HuH-7.5 (cell line): ENCODE measurements at places on chromosomes 6 and 20.

DNA sequence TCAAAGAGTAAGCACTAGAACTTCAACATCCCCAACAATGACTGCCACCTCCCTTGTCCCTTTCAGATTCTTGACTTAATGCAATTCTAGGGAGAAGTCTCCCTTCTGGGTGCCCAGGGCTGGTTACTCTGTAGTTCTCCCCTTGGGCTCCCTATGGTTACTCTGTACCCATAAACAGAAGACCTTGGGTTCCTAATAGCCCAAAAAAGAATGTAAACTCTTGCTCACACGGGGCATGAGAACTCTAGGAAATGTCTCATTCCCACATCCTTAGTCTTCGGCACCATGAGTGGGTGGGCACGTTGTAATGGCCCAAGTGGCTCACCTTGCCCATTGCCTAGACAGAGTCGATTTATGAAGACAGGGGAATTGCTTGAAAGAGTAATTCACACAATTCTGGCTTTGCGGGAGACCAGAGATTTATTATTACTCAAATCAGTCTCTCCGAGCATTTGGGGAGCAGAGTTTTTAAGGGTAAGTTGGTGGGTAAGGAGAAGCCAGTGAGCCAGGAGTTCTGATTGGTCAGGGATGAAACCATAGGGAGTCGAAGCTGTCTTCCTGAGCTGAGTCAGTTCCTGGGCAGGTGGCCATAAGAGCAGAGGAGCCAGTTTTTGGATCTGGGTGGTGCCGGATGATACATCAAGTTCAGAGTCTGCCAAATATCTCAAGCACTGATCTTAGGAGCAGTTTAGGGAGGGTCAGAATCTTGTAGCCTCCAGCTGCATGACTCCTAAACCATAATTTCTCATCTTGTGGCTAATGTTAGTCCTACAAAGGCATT lies 61.2 kb upstream of the SIRPG start:
- no peak for DNase-seq

DNA sequence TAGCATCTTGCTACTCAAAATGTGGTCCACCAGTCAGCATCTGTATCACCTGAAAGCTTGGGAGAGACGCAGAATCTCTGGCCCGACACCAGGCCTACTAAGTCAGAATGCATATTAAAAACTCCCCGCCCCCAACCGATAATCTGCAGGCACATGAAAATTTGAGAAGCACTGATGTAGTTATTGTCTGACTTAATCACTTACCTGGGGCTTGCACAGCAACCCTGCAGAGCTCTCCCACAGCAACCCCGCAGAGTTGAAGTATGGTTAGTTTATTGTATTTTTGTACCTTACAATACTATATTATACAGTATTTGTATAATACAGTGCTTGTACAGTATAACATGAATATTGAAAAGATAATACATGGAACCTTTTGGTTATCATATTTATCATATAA lies 53.7 kb downstream of the KLHL31 start:
- DNase-seq: no peak

DNA sequence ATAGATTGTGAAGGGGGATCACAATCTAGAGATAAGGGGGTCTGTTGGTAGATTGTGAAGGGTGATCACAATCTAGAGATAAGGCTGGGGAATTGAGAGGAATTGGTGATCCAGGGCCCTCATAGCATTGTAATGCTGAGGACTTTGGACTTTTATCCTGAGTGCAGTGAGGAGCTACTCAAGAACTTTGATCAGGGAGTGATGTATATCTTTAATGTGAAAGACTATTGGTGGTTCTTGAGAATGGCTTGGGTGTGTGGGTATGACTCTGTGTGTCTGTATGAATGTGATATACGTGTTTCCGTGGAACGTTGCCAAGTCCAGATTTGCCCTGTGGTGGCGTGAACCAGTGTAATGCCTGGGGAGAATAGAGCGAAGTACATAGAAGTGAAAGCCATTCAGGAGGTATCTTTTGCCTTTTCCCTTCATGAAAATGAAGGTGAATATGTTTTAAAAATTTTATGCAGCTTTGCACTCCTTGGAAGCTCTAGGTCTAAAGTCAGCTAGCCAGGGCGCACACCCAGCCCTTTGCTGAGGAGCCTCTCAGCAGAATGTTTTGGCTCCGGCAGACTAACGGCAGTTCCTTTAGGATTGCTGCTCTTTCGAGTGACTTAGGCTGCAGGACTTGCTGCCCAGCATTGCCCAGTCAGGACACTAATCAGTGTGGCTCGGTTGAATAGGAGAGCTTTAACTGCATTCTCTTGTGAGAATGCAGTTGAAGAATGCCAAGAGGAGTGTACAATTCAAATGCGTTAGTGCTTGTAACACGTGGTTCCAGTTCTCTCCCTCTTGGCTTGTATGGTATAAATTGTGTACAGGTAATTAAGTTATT lies 3.5 kb downstream of the ZFAND3 start:
- DNase-seq: no peak

GRCh38 chr6:33171016-33171879 lies 21.0 kb downstream of the COL11A2 start:
- no peak for DNase-seq
